AG08396 (cell line): ENCODE measurements at places on chromosomes 4 and X.

DNA sequence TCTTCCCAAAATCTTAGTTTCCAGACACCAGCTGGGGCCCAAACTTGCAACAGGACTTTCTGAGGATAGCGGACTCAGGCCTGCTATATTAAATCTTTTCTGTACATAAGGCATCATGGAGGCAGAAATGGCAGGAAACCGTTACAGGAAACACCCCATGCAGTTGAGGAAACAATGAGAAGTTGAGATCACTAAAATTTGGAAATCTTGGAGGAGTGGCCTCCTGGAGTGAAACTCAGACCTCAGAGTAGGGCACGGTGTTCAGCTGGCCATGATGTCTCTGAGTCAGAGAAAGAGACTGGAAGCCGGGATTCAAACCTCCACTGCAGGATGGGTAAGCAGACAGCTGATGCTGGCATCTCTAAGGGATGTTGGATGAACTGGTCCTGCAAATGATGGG, 372.6 kb upstream of the CTSO start:
- no peak for DNase-seq

DNA sequence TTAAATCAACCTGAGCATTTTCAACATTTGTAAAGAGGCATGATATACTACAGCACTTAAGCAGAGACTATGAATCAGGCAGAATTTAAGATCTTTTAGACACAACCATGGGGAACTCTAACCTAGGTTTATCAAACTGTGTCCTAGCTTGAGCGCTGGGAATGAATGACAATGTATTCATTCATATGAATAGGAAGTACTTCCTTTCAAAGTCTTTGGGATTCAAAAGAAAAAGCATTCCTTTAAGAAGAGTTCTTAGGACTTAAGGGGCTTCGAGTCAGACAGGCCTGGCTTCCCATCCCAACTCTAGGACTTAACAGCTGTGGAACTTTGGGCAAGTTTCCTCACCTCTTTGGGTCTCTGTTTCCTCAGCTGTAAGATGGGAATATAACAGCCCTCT, 104.6 kb downstream of the ANAPC4 start:
- no peak for DNase-seq

DNA sequence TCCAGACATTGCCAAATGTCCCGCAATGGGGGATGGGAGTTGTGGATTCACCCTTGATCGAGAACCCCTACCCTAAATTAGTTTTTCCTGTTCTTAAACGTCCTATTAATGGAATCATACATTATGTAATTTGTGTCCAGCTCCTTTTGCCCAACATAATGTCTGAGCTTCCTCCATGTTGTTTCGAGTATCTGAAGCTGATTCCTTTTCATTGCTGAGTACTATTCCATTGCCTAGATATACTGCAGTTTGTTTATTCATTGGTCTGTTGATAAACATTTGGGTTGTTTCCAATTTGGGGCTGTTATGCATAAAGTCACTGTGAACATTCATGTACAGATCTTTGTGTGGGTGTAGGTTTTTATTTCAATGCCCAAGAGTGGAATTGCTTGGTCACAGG, 251.3 kb downstream of the BCOR start:
- no peak for DNase-seq

DNA sequence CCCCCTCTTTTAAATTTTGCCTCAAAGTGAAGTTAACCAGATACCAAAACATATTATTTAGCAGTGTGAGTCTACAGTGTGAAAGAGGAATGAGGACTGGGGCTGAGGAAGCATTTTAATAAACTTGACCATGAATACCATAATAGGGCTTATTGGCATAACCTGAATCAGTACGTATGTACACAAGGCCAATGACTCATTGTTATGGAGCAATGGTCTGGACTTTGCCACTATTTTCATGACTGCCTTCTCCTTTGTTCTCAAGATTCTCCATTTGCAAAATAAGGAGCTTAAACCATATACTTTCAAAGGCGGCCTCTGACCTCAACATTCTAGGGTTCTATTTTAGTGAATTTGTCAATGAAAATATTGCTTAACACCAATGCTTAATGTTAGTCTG, 102.8 kb upstream of the OR13H1 start:
- no peak for DNase-seq

- no peak for DNase-seq
Observed at GRCh38 chrX:139820358-139820984, 112.4 kb downstream of the ATP11C start.

- no peak for DNase-seq
Observed at GRCh38 chr4:168483811-168484210, 3.5 kb upstream of the DDX60L start.
